ENCODE measurements at places on chromosomes 2 and 18. TPM values are rescaled to one million over a fixed set of nuclear protein-coding genes. Genes with fewer than 3 reads are reported as not detected.

ST6GAL2 gene
- 0.57 TPM for polyA plus RNA-seq

GRCh38 chr18:58805467-58806187, 59.0 kb upstream of the ZNF532 start:
- no peak for DNase-seq

DNA sequence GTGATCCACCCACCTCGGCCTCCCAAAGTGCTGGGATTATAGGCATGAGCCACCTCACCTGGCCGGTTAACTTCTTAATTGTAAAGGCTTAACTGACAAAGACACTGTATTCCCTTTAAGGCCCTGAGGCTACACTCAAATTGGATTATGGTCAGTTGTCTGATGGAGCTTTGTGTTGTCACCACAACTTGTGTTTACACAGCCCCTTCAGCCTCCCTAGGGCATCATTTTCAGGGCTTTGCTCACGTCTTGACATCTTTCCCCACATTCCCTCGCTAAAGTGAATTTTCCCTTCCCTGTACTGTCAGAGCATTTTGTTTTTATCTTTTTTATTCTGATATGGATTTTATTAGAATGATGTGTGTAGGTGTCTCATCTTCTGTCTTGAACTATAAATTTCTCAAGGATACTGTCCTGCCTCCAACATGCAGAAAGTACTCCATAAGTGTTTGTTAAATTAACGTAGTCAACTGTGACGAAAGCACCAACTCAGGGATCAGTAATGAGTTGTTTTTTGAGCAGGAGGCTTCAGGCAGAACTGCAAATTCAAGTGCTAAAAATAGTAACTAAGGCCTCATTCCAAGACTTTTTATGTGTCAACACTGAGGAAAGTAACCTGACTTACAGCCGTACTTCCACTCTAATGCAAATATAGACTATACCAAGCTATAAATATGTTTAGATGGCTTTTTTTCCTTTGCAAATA, 77.1 kb upstream of the NARS1 start:
- DNase-seq: no peak

DNA sequence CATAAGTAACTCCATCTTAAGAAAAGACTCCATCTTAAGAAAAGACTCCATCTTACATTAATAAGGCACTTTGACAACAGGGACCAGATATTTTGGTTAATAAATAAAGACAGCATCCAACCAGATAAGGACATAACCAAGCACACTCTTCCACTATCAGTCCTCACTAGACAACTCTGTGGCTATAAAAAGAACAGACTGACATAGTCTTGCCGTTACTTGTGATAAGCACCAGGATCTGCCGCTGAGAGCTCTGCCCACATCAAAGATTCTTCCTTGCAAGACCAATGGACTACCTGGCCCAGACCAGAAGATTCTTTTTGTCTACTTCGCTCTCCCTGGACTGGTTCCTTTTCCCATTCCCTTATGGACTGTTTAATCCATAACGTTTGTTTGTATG, 667.4 kb downstream of the NYAP2 start:
- no peak for DNase-seq

ELOA2 gene
- not detected for polyA plus RNA-seq

DNA sequence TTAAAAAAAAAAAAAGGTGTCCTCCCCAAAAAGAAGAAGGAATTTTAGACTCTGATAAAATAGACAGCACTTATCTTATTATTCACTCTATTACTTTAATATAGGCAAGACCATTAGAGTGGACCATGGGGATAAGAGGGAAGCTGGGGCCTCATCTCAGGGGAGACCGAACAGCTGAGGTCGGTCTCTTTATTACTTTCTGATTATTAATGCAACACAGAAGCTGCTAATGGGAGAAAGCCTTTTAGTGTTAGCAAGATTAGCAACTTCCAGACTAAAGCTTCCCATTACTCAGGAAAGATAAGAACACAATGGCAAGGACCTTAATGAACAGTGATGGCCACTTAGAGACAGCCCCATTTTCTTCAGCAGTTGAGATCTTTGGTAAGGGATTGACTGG, 135.5 kb downstream of the TMEFF2 start:
- no peak for DNase-seq

- DNase-seq: no peak
Observed at GRCh38 chr2:159108181-159108893, 139.9 kb downstream of the TANC1 start.

DNA sequence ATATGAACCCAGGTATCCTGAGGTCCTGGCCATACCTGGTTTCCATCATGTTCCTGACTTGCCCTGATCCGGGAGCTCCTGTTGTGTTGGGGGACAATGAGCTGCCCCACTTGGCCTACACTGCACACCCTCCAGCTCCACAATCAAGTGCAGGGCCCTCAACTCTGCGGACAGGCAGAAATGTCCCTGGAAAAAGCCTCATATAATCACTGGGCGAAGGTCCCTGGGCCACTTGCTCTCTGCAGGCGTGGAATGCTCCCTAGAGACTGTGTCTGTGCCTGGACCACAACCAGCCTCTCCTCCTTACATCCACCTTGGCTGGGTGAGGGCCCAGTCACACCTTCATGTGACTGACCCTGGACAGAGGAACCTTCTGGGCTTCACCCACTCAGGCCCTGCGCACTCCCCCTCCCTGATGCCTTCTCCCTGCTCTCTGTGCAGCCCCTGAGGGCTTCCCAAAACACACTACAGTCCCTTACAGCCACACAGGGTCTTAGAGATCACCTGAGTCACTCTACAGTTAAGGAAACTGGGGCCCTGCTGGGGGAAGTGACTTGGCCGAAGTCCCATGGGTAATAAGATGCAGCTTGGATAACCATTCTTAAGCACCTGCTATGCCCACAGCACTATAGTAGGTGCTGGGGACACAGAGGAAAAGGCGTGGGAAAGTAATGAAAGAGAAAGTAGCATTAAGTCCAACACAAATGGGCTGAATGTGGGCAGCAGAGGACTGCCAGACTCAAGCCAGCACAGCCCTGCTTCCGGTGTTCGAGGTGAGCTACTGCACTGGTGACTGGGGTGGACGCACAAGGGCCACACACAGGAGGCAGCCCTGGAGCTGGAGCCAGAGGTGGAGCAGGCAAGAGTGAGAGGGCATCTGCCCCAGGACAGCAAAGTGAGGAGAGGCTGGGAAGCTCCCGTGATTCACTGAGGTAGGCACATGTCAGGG, 9.8 kb downstream of the BOLA3 start:
- no peak for DNase-seq

CDH20 gene
- 0.21 TPM for polyA plus RNA-seq

HOXD9 gene
- polyA plus RNA-seq: 1.8 TPM

GRCh38 chr2:105396254-105397024, 2.4 kb downstream of the FHL2 start:
- no peak for DNase-seq

- no peak for DNase-seq
Observed at GRCh38 chr2:101574622-101575021, 99.7 kb upstream of the RFX8 start.

MOGAT1 gene
- polyA plus RNA-seq: not detected

DNA sequence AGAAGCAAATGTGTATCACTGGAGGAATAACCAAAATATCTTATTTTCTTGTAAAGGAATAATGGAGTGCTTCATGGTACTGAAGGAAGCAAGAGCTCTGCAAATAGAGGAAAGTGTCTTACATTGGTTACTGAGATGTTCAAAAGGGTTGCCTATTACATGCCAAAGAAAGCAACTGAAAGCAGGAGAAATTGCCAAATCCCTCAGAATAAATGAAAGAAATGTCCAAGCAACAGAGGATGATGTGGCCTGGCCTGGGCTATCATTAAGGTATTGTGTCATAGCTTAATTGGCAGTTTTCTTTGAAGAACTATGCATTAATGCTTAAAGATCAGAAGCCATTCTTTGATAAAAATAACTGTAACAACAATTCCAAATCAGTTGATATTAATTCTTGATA, 173.7 kb downstream of the RAB3GAP1 start:
- no peak for DNase-seq

DNA sequence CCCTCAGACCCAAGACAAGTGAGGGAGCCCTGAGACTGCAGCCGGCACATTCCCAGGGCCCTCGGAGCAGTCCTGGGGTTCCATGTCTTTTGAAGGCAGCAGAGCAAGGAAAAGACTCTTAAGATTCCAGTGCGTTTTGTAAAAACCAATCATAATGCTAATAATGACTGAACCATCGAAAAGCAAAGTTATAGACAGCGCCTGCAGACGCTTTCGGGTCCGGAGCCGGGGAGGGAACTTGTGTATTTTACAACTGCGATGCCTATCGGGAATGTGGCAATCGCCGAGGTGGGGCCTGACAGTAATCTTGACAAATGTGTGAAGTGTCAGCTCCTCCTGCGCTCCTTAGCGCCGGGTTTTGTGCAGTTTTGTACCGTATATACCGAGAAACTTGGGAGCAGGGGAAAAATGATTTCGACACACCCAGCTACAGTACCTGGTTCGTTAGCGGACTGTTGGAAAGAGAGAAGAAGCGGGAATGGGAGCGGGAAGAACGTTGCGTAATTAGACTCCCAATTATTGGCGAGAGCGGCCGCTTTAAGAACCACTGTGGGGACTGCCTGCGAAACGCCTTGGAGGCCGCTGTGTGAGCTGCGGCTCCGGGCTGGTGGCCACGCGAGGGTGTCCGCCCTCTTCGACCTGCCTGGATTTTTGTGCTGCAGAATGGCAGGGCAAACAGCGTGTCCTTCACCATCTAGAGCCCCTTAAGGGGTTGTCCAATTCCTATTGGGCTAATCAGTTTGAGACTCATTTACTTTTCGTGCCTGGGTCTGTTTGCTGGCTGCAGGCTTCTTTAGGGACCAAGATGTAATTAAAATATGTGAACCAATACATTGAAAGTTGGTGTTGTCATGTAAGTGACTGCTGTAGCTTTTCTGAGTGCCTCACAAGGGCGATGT, 2.4 kb downstream of the EPAS1 start:
- DNase-seq: no peak

GRCh38 chr2:136029149-136029548, 43.7 kb upstream of the DARS1 start:
- no peak for DNase-seq

DNA sequence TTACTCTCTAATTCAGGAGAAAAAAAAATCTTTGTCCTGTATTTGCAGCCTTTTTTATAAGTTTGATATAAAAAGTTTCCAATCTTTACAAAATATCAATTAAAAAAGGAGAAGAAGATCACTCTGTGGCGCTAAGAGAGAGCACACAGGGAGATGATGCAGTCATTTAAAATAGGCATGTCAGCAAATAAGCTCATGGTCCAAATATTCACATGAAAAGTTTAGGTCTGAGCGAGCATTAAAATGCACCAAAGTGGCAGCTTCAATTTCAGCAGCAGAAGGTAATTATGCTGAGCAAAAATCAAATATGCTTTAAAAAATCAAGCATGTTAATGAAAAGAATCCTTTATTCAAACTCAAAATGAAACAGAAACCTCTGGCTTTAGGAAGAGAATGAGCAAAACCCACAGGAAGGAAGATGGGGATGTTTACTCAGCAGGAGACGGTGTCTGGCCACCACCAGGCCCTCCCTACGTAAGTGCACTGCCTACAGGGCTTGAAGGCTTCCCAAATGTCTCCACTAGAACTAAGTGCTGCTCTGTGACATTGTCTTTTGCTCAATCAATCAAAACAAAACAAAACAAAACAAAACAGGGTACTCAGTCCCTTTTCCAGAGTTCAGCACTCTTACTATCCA, 120.4 kb downstream of the L3MBTL4 start:
- no peak for DNase-seq

GRCh38 chr2:53939656-53940055, 31.1 kb downstream of the PSME4 start:
- DNase-seq: no peak

Data from thymus (tissue), 14 donors.